ENCODE measurements at places on chromosomes 4 and X.

DNA sequence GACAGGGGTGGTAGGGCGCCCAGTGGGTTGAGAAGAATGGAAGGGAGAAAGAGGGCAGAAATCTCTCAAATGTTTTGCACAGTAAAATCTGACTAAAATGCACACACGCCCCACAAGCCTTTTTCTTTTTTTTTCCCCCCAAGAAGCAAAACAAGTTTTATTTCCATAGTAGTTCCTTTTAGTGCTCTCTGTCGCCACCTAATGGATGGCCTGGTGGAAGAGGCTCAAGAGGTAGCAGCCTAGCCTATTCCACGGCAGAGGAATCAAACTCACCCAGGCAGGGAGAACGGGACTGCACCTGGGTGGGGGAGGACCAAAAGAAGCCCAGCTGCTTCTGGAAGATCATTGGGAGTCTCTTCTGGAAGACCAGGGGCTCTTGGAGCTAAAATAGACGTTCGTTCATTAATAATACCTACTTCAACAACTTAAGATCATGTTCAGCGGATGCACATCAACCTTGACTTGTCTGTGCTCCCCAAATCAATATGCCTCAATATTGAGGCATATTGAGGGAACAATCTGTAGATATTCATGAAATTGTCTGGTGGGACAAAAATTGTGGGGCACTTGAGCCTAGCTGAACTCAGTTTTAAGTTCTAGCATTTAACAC lies 31.6 kb upstream of the IRAK1 start:
- no peak for DNase-seq

DNA sequence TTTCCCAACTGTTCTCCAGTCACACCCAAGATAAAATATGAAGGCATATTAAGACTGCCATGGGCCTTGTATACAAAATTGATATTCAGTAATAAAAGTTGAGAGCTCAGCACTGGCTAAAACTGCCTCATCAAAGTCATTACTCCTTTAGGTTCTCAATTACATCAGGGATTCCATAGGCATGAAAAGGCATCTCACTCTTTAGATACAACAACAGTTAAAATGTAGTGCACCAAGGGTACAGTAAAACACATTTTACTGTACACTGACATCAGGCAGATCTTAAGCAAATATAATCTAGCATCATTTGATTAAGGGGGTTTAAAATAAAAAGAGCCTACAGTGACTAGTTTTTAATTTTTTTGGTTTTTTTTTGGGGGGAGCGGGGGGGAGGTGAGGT lies 107.7 kb downstream of the PPP3CA start:
- no peak for DNase-seq

- DNase-seq: peak; percentile 45
These were observed 17.7 kb downstream of the ACSL1 start for GRCh38 chr4:184807797-184808712.

- no peak for DNase-seq
These were observed 163.1 kb downstream of the CPE start for GRCh38 chr4:165541851-165542459.

DNA sequence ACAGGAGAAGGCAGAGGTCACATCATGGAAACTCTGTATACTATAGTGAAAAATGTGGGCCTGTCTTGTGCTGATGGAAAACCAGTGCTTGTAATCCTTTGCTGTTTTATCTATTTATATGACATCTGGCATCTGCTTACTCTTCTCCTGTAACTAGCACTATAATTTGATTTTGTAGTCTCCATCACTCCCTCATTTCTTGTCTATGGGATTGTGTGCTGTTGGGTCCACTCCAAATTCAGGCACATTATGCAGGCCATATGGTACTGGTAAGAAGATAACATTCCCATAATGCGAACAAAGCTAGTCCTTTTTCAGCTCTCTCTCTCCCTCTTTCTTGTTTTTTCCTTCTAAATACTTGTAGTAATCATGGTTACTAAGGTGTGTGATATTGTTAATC lies 581.2 kb upstream of the IGFBP7 start:
- no peak for DNase-seq

Measured in skin of body (tissue), 3 donors.